ENCODE measurements at places on chromosomes 16 and 17. TPM values are rescaled to one million over a fixed set of nuclear protein-coding genes. Genes with fewer than 3 reads are reported as not detected.

DNA sequence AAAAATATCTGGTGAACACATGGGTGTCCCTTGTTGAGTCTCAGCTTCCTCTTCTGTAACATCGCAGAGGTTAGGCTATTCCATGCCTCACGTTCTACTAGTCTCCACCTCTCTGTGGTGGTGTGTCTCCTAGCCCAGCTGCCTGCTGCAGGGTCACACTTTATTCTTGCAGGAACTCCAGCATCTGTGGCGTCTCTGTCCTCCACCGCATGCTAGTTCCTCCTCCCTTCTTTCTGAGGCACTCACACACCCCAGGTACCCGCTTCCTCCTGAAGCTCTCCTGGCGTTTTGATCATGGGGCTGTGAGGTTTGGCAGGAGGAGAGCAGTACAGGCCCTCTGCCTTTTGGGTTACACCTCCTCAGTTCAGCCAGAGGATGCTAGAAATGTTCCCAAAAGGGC lies 9.9 kb upstream of the TEX2 start:
- DNase-seq, result no peak

- no peak for DNase-seq
Observed at GRCh38 chr17:48047113-48047740, 932 bp upstream of the NFE2L1 start.

GRCh38 chr16:56632156-56632847 lies at the start of gene MT1M:
Gene MT1M (plus strand): TSS chr16:56632659. CDS start chr16:56632732, 73 bp downstream.
- no peak for DNase-seq

DNA sequence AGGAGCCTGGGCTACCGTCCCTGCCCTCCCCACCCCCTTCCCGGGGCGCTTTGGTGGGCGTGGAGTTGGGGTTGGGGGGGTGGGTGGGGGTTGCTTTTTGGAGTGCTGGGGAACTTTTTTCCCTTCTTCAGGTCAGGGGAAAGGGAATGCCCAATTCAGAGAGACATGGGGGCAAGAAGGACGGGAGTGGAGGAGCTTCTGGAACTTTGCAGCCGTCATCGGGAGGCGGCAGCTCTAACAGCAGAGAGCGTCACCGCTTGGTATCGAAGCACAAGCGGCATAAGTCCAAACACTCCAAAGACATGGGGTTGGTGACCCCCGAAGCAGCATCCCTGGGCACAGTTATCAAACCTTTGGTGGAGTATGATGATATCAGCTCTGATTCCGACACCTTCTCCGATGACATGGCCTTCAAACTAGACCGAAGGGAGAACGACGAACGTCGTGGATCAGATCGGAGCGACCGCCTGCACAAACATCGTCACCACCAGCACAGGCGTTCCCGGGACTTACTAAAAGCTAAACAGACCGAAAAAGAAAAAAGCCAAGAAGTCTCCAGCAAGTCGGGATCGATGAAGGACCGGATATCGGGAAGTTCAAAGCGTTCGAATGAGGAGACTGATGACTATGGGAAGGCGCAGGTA lies 762 bp downstream of the CDK12 start:
- peak; percentile 43 for DNase-seq

DNA sequence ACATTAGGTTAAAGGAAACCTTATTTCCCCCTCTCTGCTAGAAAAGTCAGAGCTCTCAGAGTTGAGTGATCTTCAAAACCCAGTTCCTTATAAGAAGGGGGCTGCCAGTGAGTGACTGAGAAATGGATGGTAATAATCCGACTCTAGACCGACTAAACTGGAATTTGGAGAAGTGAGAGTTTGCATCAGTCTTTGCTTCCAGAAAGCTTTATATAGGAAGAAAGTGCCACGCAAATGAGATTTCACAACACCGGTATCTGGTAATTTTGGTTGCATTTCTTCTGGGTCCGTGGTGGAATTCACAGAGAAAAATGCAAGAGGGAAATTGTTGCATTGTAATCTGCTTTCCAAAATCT lies 271.4 kb downstream of the MAF start:
- DNase-seq, result peak; percentile 3

Gene KLHL10
- polyA plus RNA-seq, result 0.14 TPM

DNA sequence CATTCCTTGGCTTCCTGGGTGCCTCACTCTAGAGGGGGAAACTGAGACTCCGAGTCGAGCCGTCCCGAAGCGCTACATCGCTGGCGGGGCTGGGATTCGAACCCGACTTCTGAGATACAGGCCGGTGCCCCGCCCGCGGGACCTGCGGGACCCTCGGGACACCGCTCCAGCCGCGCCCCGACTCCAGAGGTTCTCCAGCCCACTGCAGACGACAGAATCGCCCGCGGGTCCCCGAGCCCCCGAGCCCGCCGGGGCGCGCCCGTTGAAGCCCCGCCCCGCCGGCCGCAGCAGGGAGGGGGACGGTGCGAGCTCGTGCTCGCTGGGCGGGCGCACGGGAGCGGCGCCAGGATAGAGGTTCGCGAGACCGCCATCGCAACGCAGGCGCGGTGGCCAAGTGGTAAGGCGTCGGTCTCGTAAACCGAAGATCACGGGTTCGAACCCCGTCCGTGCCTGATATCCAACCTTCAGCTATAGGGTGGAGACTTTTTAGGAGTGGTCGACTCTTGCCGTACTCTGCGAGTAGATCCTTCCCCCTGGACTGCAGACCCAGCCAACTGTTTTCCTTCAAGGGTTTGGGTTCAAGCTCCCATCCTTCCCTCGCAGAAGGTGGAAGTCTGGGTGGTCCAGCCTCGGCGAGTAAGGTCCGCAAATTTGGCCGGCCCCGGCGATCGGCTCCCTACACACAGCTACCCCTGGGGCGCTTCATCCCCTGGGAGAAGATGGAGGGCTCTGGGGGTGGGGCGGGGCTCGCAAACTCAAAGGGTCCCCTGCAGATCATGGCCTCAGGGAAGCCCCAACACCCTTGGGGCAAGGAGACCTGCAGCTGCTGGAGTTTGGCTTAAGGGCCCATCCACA lies 214.6 kb downstream of the MRTFB start:
- peak; percentile 97 for DNase-seq

Gene SLC6A2
- 0.22 TPM for polyA plus RNA-seq

GRCh38 chr17:67390646-67391361 lies 13.7 kb downstream of the PITPNC1 start:
- DNase-seq, result peak; percentile 44

Gene TMEM235
- 0.18 TPM for polyA plus RNA-seq

- DNase-seq, result peak; percentile 29
Observed at GRCh38 chr17:48037036-48037837, at the start of gene COPZ2. Gene COPZ2 (minus strand): TSS chr17:48037797. CDS start chr17:48037777, 20 bp downstream.

Gene CDR2L
- polyA plus RNA-seq, result 14.0 TPM

DNA sequence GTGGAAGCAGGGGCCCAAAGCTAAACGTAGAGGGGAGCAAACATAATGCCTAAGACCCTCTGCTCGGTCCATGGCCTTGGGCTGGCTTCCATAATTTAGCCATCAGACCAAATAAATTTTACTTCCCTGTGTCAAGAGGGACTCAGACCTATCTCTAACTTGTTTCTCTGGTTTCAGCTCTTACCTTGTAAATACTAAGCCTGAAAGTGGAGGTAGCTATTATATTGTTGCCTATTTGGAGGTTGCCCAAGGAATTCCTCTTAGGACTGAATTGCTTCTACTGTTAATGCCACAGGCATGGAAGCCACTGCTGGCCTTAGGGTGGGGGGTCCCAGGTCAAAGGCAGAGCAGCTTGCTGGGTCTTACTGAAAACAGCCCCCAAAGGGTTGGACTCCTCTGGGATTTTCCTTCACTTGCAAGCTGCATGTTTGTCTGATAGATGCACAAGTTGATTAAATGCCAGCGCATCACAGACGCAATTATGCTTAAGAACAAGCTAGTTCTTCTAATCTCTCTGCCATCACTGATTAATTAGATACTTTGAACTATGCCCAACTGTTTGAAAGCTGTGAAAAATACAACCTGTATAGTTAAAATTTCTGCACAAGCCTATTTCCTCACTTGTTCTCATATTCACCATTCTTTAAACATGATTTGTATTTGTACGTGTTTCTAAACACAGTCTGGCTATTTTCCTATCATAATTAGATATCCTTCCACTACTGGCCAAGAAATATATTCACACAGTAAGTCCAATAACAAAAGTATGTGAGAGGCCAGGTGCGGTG lies 67.9 kb upstream of the HAS3 start:
- peak; percentile 29 for DNase-seq

Gene ACSM2A
- 0.19 TPM for polyA plus RNA-seq

- DNase-seq, result no peak
Observed at GRCh38 chr17:410543-411401, 58.2 kb upstream of the RPH3AL start.

GRCh38 chr16:86033016-86033474 lies 134.1 kb downstream of the IRF8 start:
- no peak for DNase-seq

Gene CRHR1
- polyA plus RNA-seq, result not detected
